ENCODE measurements at places on chromosomes 7 and 10.

DNA sequence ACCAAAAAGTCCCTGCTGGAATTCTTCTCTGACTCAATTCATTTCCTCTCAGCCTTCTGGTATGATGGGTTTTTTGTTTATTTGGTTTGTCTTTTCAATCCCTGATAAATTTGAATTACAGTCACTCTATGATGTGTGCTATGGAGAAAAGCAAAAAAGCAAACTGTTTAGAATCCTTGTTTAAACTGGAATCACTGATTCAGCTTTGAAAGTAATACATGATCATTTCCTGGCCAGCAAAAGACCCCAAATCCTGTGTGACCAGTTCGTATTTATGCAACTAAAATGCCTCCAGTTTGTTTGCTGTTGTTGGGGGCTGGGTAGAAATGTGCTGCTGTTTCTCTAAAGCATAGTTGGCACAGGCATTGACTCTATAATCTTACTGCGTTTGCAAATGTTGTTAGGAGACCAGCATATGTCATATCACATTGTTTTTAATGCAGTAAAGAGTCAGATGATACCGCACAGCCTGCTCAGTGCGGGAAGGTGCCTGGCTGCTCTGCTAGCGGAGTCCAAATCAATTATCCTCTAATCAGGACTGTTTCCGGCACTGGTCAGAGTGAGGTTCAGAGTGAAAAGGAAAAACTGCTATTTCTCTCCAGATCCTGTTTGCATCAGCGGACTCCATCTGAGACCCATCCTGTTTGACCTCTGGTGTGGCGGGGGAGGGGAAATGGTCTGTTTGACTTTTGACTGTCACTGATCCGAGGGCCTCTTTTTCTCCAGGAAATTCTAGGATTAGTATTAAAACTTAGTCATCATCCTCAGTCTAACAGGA, 40.6 kb upstream of the ADD3 start:
- no peak for DNase-seq

DNA sequence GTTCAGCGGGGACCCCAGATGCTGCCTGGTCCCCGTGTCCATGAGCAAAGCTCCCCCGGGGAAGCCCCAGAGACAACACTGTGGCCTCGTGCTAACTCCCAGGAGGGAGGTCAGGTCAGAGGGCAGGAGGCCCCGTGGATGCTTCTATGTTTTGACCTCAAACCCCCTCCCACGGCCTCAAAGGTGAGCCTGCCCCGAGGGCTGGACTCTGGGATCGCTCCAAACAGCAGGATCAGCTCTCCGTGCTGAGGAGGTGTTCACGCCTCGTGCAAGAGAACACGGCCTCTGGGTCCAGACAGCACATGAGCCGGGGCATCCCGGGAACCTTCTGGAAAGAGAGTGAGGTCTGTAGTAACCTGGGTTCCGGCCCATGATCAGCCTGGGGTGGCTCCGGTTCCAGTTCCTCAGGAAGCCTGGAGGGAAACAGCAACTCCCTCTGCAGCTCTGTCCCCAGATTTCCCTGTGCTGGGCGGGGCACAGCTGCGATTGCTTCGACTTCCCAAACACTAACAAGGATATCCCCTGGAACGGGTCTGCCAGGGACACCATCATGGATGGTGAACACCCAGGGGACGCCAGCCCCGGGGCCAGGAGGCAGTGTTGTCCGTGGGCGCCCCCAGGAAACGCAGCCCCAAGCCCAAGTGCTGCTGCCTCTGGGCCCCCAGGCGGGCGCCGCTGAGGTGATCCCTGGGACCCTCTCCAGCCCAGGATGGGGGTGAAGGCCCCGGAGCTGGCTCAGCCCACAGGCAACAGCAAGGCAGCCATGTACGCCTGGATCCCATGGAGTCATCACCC, 18.0 kb upstream of the INPP5A start:
- DNase-seq = no peak

- no peak for DNase-seq
These were observed 12.3 kb upstream of the IMPDH1 start for GRCh38 chr7:128422037-128422436.

DNA sequence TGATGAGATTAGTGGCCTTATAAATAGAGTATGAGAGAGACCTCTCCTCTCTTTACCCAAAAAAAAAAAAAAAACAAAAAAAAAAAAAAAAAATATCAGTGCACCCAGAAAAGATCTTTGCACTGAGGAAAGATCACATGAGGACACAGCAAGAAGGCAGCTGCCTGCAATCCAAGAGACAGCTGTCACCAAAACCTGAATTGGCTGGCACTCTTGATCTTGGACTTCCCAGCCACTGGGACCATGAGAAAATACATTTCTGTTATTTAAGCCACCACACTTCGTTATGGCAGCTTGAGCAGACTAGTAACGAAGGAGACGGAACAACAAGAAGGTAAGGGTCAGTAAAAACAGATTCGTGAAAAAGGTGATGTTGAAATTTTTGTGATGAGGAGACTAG, 47.0 kb downstream of the TMEM106B start:
- DNase-seq = no peak

- DNase-seq = no peak
These were observed 290.9 kb upstream of the NFE2L3 start for GRCh38 chr7:25861164-25861496.

DNA sequence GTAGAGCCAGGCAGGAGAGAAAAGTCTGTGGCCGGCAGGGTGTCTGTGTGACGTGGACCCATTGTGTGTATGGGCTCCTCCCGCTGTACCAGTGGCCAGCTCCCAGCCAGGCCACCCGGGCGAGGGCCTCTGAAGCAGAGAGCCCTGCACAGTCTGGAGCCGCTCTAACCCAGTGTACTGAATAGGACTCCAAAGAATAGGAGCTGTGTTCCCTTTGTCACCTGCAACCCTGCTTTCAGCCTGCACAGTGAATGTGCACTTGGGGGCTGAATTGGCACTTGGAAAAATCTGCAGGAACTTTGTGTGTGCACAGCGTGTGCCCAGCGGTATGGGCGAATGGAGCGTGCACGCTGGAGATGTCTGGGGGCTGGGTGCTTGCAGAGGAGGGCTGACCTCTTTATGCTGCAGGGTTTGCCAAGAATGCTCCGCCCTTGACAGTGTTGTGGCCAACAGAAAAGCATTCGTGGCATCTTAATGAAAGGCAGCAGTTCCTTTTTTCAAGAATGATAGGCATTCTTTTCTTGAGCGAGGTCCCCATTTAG, 216.2 kb downstream of the AUTS2 start:
- no peak for DNase-seq

DNA sequence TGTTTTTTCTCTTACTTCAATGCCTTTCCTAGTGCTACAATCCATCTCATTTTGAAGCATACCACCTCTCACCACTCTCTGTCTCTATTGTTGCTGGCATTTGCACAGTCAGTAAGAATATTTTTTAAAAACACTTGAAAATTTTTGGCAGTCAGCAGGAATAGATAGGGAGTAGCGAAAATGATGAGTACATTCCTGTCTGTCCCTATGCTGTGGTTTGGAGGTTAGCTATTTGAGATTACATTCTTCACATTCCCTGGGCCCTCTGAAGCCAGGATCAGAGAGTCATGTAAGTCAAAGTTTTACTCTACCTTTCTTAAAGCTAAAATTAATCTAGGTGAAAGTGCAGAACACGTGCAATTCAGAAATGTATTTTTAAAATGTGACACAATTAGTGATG, 53.0 kb upstream of the MAGI2 start:
- no peak for DNase-seq

DNA sequence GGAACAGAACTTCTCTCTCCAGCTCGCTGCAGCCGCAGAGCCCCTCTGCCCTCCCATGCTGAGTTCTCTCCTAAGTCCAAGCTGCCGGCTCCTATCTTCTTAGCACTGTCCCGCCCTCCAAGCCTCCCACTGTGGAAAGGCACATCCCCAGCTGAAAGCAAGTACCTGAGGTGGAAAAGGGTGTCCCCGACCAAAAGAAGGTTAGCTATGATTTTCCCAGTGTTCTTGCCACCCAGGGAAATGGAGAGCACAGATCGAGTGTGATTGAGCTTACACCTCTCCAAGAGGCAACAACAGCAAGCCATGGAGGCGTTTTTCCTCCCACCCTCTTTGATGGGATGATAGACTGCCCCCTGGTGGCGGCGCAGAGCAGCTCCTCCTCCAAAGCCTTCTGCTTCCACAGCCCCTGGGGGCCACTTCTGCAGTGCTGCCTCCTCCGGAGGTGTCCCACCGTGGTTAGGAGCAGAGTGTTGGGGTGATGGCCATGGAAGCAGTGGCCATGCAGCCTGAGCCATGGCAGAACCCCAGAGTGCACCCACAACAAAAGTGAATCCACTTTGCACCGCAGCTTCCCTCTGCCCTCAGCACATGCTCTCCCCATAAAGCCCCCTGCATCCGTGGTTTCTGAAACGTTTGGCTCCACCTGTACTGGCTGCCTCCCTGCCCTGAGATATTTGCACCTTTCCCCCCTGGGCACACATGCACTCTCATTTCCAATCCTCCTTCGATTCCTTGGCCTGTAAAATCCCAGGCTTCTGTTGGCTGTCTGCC, 143.1 kb upstream of the STK17A start:
- no peak for DNase-seq

DNA sequence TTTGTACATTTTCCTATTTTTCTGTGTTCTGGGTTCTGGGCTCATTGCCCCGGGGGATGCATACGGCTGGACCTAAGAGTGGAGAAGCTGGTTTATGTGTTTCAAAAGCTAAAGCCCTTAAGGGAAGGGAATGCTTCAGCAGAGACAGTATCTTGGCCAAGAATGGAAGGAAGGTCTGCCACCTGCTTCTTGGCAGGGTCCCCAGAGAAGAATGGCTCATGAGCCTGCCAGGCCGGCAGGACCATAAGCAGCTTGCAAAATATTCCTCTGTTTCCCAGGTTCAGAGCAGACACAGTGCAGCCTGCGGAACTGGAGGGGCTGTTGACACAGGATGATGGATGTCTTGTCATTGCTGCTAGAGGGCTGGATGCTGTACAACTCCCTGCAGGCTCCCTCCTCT, 7.8 kb upstream of the ABHD11 start:
- no peak for DNase-seq

DNA sequence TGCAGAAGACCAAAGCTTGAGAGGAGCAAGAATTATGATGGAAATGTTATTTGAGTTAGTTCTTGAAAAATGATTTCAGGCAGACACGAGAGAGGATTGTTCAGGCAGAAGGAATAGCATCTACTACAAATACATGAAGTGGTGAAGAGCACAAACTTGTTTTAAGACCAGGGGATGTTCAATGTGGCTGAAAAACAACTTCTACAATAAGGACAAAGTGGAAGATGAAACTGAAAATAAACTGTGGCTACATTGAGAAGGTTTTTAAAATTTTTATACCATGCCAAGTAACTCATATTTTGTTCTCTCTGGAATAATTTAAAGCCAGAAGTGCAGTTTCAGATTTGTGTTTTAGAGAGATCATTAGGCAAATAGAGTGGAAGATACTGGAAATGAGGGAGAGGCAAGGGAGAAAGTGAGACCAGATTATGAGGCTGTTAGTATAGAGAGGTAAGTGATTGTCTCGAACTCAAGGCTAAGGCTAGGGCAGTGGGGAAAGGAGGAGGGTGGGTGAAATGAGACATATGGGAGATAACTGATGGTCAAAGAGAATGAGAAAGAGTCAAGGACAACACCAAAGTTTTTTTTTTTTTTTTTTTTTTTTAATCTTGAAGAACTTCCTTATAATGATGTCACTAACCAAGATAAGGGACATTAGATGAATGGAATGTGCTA, 115.4 kb downstream of the MDFIC start:
- no peak for DNase-seq

DNA sequence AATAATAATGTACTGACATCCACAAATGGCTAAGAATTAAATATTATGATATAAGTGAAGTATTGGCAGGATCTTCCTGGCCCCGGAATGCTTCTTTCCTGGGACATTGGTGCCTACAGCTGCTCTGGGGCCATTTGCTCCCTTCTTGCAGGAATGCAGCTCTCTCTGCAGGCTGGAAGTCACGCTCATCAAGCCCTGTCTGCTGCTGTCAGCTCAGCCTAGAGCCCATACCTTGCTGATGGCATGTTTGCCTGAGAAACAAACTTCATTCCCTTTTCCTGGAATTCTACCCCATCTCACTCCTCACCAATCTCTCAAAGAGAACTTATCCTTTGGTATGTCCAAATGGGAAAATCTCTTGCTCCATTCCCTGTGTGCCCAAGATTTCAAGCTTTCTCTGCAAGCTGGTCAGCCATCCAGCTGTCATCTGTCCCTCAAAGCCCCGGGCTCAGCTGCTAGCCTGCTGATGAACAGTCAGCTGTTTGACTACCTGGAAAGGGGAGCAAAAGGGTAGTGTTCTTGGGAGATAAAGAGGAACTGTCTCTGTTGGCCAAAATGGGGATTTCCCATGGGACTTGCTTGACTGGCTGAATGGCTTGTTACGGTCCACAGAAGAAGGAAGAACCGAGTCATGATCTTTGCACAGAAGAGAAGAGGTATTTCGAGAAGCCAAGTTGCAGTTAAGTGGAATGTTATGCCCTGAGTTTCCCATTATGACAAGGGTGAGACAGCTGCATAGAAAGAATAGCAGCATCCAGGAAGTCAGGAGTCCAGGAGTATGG, 12.0 kb upstream of the RASSF4 start:
- DNase-seq = no peak

DNA sequence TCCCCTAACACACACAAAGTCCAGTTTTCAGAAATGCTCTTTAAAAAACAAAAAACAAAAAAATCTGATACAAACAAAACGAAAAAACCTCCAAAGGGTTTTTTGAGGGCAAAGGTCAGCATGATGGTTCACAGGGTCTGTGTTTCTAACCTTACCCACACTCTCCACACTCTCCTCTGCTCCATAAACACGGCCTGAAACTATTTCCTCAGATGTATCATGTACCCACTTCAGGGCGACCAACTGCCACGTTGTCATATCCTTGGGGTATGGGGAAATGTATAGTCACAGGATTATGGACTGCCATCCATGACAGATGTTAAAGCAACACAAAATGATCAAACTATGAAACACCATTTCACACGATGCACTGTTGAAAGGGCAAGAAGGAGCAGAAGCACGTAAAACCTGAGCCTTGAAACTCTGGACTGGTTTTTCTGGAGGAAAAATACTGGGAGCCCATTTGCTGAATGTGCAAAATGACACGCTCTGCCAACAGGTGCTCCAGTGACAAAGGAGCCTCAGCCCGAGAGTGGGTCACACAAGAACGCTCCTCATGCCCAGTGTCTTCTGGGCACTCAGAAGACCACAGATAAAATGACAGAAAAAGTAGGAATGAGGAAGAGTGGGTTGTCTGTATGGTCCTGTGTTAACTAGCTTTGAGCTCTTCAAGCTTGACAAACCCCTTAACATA, 15.8 kb downstream of the NAPEPLD start:
- no peak for DNase-seq

GRCh38 chr7:115533785-115534184, 496.8 kb downstream of the TFEC start:
- no peak for DNase-seq

DNA sequence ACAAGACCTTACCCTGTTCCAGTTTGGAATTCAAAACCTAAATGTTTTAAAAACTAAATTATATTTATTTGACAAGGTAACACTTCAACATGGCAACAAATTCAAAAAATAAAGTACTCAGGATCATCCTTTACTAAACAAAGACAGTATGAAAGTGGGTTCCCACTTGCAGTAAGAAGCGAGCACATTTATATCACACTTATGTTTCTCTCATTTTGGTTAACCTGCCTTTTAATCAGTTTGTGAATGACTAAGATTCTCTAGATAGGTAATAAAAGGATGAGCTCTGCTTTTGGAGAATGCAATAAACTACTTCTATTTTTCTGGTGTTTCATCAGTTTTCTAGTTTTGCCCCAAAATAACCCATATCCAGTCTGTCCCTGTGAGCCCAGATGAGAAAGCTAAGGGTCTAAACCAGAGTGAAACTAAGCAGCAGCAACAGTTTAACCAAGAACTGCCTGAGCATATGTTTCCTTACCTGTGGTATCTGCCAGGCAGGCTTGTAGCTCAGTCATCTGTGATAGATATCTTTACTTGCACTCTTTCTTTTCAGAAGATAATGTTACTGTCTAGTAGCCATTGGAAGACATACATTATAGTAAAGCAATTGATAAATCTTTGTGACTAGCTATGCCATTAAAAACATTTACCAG, 64.1 kb downstream of the ABLIM1 start:
- DNase-seq = no peak

All from activated gamma-delta T cell (primary cell).